HS-5 (cell line): ENCODE measurements at places on chromosomes 5 and 9.

GRCh38 chr5:153601377-153601776 lies 110.9 kb downstream of the GRIA1 start:
- no peak for DNase-seq

DNA sequence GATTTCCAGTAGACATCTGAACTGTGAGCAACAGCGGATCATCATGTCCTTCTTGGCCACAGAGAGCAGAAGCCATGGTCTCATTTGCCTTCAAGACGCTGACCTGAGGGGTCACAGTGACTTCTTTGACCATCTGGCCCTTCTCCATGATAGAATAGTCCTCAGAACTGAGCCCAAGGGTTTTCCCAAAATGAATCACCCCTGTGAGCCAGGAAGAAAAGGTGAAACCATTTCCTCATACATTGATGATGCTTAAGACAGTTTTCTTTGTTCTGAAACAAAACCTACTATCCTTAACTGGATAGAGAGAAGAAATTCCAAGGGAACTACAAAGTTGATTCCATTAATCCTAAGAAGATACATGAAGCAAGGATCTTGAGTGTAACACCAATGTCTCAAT lies 503.9 kb downstream of the CTNND2 start:
- no peak for DNase-seq

DNA sequence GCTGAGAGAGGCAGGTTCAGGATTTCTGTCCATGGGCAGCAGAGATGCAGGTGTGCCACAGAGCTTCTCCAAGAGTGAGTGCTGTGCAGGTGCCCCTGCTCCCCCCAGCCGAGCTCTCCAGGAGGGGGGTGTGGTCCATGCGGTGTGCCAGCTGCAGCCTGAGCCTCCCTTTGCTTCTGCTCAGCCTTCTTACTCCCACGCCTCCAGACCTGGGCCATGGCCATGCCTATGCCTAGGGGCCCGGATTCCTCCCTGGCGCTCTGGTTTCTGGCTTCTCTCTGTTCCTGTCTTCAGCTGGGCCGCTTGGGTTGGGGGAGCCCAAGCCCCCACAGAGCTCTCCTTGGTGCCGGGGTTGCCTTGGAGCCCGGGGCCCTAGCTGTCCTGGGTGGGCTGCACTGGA lies 133.3 kb downstream of the CACNA1B start:
- DNase-seq, result no peak

DNA sequence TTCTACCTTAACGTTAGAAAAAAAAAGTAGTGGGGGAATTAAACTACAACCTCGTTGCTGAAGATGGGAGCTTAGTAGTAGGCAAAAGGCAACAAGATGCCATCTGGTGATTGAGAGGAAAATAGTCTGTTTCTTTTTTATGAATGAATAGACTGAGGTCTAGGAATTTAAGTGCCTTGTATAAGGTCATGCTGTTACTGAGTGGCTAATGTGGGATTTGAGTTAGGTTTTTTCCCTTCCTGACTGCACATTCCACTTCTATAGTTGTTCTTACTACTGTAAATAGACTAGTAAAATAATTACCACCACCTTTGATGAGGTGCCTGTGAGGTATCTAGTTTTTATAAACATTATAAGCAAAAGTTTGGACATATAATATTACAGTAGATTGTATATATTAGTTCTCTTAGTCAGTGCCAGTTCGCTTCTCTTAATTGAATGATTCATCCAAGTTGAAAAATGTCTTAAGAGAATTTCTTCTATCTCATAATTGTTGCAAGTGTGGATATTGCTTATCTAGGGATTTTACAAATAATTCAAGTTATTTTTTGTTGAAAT lies 19.1 kb downstream of the FSD1L start:
- DNase-seq, result no peak

- no peak for DNase-seq
These were observed 74.2 kb downstream of the GADD45G start for GRCh38 chr9:89679016-89679415.

DNA sequence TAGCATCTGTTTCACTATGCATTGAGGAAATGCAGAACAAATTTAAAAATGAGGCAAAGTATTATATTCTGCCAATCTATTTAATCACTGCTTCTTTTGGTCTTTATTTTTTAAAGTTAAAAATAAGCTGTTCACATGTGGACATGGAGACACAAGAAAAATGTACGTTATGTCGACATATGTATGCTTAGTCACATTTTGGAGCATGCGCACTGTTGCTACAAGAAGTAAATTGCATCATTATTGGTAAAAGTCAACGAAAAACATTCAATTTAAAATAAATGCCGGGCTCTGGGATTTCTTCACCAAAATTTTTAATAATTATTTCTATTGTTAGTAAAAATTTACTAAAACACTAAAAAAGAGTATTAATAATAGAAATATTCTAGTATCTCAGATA lies 876.3 kb upstream of the CTNND2 start:
- peak; percentile 42 for DNase-seq

GRCh38 chr5:38554861-38555260 lies 1.6 kb downstream of the LIFR start:
- DNase-seq, result no peak

- DNase-seq, result no peak
These were observed 124.8 kb upstream of the RAD23B start for GRCh38 chr9:107158321-107158720.

DNA sequence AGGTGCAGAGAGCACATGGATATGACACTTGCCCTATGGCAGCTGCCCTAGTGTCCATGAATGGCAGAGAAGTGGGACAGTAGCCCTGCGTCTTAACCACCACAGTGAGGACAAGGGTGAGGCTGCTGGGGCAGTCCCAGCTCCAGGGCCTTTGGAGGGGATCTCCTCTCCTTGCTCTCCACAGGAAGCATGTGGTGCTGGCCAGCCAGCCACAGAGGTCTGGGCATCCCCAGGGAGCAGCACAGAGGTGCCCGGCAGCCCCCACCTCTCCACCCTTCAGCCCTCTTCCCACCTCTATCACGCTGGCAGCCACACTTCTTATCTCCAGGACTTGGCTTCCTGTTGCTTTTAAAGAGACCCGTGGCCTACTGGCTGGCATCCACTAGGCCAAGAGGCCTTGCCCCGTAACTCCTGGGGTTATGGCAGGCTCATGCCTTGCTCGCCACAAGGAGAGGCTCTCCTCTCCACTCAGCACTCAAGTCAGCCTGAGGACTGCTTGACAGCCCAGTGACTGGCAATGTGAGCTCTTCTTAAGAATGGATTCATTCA lies 21.9 kb downstream of the CSF2 start:
- no peak for DNase-seq

- no peak for DNase-seq
These were observed 12.7 kb upstream of the DAB2 start for GRCh38 chr5:39437467-39437866.

DNA sequence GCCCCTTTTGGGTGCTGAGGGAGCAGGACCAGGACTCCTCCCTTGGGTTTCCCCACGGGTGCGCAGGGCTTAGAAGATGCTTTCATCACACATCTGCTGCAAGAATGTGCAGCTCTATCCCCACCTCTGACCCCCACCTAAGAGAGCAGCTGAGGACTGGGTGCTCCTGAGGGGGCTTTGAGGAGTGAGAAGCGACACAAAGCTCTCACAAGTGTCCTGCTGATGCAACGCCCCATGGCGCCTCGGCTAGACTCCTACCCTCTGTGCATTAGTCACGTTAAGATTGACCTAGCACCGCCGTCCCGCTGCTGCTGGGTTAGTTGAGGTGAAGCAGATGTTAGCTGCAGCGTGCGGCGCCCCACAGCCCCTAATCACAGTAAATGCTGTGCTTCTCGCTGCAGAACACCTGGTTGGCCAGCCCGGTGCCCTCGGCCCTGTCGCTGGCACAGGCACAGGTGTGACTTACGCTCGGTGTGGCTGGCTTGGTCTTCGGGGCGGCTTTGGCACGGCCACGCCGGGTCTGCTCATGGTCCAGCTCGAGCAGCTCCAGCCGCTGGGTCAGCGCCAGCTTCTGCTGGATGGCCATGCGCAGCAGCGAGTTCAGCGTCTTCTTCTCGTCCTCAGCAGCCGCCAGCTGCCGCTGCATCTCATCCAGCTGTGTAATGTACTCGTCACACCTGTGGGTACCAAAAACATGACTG lies 45.0 kb upstream of the IPPK start:
- DNase-seq, result no peak

GRCh38 chr5:68348447-68349222 lies 133.1 kb downstream of the PIK3R1 start:
- DNase-seq, result no peak

- DNase-seq, result no peak
These were observed 363.1 kb downstream of the ENC1 start for GRCh38 chr5:74277418-74277817.

GRCh38 chr9:126971261-126971660 lies 56.7 kb downstream of the RALGPS1 start:
- no peak for DNase-seq

GRCh38 chr9:132127888-132128534 lies 33.8 kb upstream of the NTNG2 start:
- no peak for DNase-seq

- DNase-seq, result no peak
These were observed 743.0 kb downstream of the KCTD16 start for GRCh38 chr5:144913661-144914060.

GRCh38 chr5:133981714-133982113 lies 13.3 kb upstream of the C5orf15 start:
- DNase-seq, result no peak

GRCh38 chr9:76352026-76352620 lies 42.1 kb downstream of the RFK start:
- DNase-seq, result no peak

GRCh38 chr9:98929895-98930341 lies 13.8 kb upstream of the COL15A1 start:
- DNase-seq, result no peak

DNA sequence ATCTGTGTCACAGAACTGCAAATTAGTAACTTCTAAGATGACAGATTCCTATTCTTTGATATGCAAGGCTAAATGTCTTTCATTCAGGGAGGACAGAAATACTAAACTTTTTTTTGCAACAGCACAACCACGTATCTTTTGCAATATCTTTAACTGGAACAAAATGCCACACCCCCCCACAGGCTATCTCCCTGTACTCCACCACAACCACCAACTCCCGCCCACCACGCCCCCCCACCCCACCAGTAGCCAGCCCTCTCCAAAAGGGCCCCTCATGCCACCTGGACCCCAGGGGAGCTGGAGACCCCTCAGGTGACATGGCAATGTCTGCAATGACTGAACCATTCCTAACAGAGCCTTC lies 131.8 kb downstream of the ROR2 start:
- no peak for DNase-seq

- no peak for DNase-seq
These were observed 120.5 kb downstream of the NPR3 start for GRCh38 chr5:32831624-32832023.

DNA sequence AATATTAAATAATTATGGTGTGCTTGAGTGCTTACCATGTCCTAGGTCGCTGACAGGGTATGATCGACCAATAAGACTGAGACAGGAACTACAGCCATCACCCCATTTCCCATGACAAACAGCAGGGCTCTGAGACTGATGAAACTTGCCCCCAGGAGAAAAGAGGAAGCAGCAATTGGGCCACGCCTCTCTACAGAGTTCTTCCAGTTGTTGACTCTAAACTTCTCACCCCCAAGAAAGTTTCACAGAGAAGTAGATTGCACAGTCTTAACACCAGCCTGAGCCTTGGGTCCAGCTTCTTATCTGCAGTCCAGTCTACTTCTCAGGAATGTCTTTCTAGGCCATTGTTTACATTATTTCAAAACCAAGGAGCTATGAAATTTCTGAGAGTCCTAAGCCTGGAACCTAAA lies 182.2 kb upstream of the ANKRD55 start:
- no peak for DNase-seq

GRCh38 chr5:133969654-133970324 lies 1.4 kb upstream of the C5orf15 start:
- no peak for DNase-seq

DNA sequence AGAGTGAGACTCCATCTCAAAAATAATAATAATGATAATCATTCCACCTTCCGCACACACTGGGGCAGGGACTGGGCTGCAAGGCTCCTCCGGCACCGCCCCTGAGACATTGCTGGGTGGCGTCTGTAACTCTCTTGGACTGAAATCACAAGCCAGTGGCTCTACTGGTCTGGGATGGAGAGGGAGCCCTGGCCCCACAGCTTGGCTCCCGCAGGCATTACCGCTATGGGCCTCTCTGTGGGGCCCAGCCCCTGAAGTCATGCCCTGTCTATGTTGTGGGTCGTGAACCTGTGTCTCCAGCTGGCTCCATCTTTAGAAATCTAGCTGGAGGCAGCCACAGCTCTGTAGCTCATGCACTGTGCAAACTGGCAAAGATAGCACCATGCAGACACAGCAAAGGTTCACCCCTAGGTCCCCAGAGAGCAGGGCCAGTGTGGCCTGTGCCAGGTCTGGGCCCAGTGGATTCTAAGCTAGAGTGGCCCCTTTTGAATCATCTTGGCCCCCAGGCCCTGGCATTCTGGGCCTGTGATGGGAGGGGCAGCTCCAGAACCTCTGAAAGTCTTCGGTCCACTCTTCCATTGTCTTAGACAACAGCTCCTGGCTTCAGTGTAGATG lies 36.1 kb upstream of the COL5A1 start:
- no peak for DNase-seq

GRCh38 chr5:154783774-154784460 lies 28.7 kb downstream of the LARP1 start:
- no peak for DNase-seq

GRCh38 chr5:134252671-134253070 lies 26.8 kb upstream of the PPP2CA start:
- DNase-seq, result peak; percentile 69

DNA sequence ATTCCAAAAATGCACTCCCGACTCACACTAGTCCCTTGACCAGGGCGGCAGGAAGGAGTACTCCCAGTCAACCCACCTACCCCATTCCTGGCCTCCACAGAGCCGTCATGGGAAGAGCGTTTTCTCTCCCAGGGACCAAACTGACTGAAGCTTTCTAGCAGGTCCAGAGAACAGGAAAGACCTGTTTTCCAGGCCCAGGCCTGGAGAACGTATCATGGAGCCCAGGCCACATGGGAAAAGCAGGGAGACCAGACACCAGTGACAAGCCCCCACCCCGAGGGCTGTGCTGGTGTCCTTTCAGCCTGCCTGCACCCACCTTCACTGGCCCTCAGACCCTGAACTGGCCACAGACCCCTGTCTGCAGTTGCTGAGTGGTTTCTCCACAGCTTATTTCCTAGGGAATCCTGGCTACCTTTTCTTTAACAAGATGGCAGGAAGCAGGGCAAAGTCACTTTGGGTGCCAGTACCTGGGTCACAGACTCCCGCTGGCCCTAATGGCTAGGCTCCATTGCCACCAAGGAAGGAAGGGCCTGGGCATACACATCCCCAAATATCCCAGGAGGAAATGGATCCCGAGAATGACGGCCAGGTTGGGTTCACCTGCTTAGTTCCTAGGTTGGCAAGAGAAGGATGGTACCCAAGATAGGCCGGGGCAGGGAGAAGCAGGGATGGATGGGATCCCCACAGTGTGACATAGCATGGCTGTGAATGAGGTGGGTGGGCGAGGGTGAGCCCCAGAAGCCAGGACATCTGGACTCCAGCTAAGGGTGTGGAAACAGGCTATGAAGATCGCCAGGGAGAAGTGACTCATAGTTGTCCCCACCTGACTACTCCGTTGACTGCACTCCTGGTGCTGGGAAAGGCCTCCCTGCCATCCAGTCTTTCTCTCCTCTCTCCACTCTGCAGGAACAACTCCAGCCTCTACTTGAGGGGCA lies 12.2 kb downstream of the CCNI2 start:
- no peak for DNase-seq
